ENCODE measurements at places on chromosomes 7 and 10.

- no peak for DNase-seq
These were observed 38.6 kb upstream of the MET start for GRCh38 chr7:116633131-116633988.

GRCh38 chr10:115956225-115957011 lies 316.6 kb downstream of the GFRA1 start:
- no peak for DNase-seq

GRCh38 chr7:45156516-45157272 lies 897 bp upstream of the RAMP3 start:
- DNase-seq: no peak

- no peak for DNase-seq
These were observed 104.3 kb downstream of the MTERF1 start for GRCh38 chr7:91776171-91776570.

DNA sequence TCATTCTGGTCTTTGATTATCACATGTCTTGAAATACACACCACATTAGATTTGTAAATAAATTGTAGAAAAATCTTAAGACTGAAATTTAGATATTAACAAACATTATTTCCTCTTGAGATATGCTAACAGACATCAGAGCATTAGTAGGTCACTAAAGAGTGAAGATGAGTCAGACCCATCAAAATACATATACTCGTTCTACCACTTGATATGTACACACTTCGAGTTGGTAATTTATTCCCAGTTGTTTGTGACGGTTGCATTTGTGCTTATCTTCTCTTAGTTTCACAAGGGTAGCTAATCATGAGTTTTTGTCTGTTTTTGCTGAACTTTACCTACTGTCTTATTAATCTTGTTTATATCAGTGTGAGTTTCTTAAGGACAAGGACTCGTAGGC lies 383.4 kb downstream of the AUTS2 start:
- no peak for DNase-seq

- no peak for DNase-seq
These were observed 6.0 kb downstream of the PDLIM1 start for GRCh38 chr10:95284807-95285206.

DNA sequence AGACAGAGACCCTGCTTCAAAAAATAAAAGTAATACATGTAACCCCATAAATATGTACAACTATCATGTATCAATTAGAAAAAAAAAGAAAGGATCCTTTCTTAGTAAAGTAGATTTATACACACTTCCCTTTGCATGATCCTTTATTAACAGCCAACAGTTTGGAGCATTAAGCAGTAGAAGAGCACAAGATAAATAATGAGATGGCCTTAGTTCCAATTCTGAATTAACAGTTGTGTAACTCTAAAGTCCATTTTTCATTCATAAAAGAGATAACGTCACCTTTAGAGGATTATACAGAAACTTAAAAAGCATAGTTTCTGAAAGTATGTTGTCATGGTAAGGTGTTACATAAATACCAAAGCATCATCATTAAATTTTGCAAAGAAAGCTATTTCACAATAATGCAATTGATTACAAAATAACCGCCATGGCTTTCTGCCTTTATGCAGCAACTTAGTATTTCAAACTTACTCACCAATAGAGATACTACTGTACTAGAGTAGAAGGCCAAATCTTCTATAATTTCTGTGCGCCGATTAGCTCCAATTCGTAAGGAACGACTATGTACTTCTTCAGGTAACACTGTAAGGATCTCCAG lies 40.3 kb downstream of the TNPO3 start:
- no peak for DNase-seq

DNA sequence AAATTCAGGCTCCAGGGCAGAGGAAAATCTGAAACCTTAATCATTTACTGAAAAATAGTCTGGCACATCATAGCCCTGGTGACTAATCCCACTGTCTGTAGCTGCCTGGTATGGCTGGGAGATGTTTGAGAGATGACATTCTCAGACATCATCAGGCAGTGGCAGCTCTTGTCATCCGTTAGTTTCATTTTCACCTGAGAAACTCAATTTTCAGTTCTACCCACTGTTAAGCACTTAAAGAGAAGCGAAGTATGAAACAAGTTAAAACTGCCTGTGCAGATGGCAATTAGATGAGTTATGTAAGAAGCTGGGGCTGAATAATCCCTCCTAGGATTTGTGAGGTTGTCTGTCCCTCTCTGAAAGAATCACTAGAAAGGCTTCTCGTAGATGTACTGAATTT lies 150.2 kb downstream of the NSUN6 start:
- peak; percentile 38 for DNase-seq

Data from NCI-H226 (cell line).